ENCODE measurements at places on chromosomes 12 and 14.

GRCh38 chr12:116381744-116382685 lies 104.5 kb upstream of the MED13L start:
- DNase-seq = no peak

DNA sequence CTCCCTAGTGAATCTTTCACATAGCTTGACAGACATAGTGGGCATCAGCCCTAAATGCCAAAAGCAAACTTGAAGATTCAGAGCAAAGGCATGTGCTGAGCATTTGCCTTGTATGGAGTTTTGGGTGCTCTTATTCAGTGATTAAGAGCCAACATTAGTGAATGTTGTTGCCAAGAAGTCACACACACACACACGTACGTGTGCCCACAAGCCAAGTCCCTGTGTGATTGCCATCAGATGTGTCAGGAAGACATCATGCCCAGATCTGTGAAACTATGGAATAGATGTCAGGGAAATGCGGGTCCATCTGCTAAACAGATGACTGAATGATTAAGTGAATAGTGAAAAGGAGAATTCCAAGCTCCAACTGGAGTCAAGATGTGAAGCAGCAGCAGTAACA lies 149.0 kb downstream of the AKAP6 start:
- no peak for DNase-seq

GRCh38 chr12:110885152-110885840 lies 35.1 kb downstream of the MYL2 start:
- no peak for DNase-seq

GRCh38 chr12:39723831-39724230 lies 104.2 kb upstream of the ABCD2 start:
- no peak for DNase-seq

DNA sequence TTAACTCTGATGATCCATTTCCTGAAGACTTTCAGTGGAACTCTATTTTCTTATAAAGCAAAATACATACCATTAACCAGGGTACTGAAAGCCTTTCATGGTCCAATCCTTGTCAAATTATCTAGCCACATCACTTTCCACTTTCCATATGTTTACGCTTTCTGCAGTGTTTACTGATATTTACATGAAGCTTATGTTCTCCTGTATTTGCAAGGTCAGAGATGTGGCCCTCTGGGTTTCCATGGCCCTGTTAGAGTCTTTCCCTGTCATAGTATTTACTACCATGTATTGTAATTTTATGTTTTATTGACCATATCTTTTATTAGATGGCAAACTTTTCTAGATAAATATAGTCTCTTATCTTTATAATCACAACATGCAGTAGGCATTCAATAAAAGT lies 23.5 kb upstream of the IGF1 start:
- DNase-seq = no peak
